Activated T-helper 17 cell treated with anti-CD3 and anti-CD28 coated beads, Interleukin-2, amount 50 U/mL, for 72 hours (primary cell): ENCODE measurements at places on chromosomes 2 and 18.
A peak's percentile ranks its signal among the peaks of the same experiment; 100 is the strongest.

GRCh38 chr2:64913357-64913869 is 75.8 kb upstream of the SLC1A4 start:
- no peak for ATAC-seq

- no peak for ATAC-seq
These were observed 101.5 kb downstream of the ALMS1 start for GRCh38 chr2:73487112-73487657.

GRCh38 chr2:240519396-240520129 is 38.2 kb downstream of the ANKMY1 start:
- ATAC-seq = no peak

GRCh38 chr18:51563396-51563795 is 365.9 kb upstream of the MEX3C start:
- no peak for ATAC-seq

DNA sequence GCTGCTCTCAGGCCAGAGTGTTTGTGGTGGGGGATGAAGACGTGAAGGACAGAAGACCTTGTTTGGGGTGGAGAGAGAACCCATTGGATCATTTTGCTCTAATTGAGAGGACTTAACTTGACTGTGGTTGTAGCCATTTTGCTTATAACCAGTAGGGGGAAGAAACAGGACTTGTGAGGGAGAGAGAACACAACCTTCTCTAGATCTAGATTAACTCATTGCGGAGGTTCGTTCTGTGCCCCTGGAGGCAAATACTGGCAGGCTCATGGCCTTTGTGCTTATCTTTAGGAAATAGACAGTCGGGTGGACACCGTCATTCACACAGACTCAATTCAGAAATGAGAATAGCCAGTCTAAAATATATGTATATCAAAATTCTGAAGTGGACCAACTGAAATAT is 147.0 kb upstream of the LHCGR start:
- ATAC-seq = no peak

DNA sequence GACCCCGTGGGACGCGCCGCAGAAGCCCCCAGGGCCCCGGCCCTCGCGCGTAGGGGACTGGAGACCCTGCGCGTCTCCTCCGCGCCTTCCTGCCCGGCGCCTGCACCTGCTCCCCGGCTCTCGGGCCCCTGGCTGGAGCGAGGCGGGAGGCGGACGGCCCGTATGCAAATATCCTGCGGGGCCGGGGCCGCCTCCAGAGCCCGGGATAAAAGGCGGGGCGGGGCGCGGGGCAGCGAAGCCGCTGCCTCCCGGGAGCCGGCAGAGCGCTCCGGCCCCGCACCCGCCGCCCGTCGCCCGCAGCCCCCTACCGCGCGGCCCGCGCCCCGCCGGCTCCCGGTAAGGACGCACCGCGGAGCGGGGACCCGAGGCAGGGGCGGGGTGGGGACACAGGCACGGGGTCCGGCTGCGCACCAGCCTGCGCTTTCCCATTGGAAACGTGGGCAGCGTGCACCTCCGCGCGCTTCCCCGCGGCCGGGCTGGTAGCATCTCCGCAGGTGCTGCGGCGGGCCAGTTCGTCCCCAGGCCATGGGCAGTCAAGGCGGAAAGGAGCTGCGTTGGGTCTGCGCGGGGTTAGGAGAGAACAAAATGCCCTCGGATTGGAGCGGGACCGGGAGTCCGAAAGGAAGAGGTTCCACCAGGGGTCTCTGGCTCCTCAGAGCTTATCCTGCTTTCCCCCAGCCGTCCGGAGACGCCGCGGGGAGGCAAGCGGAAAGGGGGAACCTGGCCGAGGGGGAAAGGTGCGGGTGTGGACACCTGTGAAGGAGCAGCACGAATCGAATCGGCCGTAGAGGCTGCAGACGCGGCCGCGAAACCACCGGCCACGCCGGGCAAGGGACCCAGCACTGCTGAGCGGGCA is at the start of gene ATP6V1C2:
Gene ATP6V1C2, plus strand, starts transcription at position 235 of the 856 bp plus-strand sequence. CDS start 1,220 bp downstream, outside the sequence.
- ATAC-seq = peak; percentile 72

DNA sequence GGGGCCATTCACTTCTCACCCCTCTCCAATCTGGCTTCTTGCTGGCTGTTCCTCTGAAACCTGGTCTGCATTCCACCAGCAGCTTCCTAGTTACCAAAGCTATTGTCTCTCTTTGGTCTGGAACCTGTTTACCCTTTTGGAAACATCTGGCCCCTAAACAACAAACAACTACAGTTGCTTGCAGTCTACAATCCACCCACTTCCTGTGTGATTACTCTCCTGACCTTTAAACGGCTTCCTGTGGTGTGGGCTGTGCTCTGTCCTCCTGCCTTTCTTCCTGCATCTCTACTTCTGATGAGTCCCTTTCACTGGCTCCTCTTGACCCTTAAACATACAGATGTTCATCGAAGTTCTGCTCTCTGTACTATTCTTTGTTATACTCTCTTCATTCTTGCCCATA is 303.8 kb downstream of the TDRD15 start:
- no peak for ATAC-seq

- ATAC-seq = no peak
These were observed 1.1 kb downstream of the HOXD3 start for GRCh38 chr2:176158186-176158591.

DNA sequence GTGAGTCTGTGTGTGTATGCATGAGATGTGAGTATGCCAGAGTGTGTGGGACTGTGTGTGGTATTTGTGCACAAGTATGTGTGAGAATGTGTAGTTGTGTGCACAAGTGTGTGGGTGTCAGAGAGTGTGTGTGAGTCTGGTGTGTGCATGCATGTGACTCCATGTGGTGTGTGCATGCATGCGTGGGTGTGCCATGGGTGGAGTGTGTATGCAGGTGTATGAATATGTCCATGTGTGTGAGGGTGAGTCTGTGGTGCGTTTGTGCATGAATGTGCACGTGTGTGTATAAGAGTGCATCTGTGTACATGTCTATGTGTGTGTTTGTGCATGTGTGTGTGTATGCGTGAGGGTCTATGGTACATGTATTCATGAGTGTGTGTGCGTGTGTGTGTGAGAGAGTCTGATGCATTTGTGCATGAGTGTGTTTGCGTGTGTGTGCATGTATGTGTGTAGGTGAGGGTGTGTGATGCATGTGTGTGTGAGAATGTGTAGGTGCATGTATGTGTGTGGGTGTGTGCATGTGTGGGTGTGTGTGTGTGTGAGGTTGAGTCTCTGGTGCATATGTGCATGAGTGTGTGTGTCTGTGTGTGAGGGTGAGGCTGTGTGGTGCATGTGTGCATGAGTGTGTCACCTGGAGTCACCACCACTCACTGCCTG is 226.8 kb downstream of the LDLRAD4 start:
- ATAC-seq = no peak

DNA sequence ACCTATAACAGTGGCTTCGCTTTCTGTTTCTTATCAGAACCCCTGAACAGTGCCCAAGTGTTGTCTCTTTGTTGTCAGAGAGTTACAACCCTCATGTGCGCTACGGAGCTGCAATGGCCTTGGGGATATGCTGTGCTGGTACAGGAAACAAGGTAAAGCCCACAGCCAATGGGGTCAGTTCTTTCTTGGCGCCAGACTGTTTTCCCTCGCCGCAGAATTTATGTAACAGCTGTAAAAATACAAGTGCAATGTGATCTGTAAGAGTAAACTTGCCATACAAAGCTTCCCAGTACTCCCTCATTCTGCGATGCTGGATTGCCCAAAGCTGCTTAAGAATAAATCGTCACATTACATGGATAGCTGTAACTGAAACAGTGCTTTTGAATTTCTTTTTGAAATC is 13.9 kb upstream of the HTR2B start:
- ATAC-seq = no peak

- ATAC-seq = no peak
These were observed 47.0 kb downstream of the LRP2 start for GRCh38 chr2:169315357-169315756.

GRCh38 chr2:120712180-120712681 is 23.4 kb upstream of the GLI2 start:
- ATAC-seq = no peak

GRCh38 chr2:241837197-241837965 is 21.3 kb downstream of the PDCD1 start:
- no peak for ATAC-seq

- no peak for ATAC-seq
These were observed 579.5 kb downstream of the MBD2 start for GRCh38 chr18:53644799-53645471.

- no peak for ATAC-seq
These were observed 87.7 kb upstream of the CXCR4 start for GRCh38 chr2:136205615-136206014.

- ATAC-seq = no peak
These were observed 1.5 kb upstream of the HOXD10 start for GRCh38 chr2:176114930-176115625.

GRCh38 chr2:2272841-2273240 is 58.2 kb downstream of the MYT1L start:
- no peak for ATAC-seq

GRCh38 chr2:25000036-25000435 is 28.3 kb upstream of the DNAJC27 start:
- ATAC-seq = no peak

- ATAC-seq = no peak
These were observed 115.2 kb upstream of the TFCP2L1 start for GRCh38 chr2:121400201-121400600.

GRCh38 chr2:239362507-239362906 is 38.3 kb downstream of the HDAC4 start:
- ATAC-seq = no peak

GRCh38 chr2:240891492-240892340 is 4.2 kb downstream of the MAB21L4 start:
- no peak for ATAC-seq
